ENCODE measurements at places on chromosomes 6 and 20.

DNA sequence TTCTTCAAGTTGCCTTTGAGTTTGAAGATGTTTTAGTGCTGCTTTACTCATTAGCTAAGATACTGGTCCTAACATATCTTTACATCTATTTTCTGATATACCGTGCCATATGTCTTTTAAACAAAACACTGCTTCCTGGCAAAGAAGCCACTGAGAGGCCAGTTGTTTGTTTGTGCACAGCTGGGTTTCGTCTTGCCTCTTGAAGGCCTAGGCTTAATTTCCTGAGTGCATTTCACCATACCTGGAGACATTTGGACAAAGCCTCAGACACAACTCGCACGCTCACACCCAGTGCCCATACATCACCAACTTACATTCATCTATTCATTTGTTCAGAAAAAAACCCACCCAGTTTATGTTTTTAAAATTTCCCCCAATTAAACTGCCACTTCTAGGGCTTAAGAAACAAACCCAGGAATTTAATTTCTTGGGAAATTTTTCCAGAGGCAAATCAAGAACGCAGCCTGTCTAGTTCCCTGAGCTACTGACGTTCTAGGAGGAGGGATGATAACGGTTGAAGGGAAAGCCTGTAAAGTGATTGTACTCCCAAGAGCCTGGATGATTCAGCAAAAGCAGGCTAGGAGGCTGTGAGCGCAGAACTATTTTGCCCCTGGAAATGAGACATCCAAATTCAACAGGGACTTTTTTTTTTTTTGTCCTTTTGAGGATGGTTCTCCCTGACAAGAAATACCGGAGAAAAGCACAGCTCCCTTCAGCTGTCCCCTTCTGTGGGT is 77.7 kb downstream of the OLIG3 start:
- no peak for DNase-seq

- DNase-seq, result no peak
These were observed 2.0 kb downstream of the ECT2L start for GRCh38 chr6:138797806-138798446.

DNA sequence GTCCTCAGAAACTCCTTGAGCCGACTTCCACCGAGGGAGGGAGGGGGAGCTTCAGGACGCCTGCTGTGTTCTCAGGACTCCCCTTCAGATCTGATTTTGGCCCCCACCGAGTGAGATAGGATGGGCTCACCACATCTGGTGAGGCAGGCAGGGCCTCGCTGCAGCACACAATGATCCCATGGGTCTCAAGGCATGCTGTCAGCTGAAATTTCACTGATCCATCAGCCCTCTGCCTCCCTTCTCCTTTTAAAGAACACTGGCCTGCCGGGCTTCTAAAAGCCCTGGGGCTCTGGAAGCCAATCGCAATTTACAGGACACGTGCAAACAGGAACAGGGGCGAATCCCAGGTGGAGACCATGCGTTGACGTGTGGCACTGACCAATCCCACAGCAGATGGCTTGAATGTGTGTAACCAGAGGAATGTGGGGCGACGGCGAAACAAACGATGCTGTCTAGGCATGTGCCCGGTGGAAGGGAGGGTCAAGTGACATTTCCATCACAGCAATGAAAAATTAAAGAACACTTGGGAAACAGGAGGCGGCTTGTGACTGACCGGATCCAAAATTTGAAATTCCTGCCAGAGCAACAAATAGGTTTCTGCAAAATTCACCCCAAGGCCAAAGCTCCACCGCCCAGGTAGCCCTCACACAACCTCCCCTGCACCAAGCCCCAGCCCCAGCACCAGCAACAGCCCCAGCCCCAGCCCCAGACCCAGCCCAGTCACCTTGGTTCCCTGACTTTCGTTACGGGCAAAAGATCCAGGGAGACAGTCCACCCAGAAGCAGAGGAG is 167.1 kb upstream of the ZNF337 start:
- DNase-seq, result no peak

DNA sequence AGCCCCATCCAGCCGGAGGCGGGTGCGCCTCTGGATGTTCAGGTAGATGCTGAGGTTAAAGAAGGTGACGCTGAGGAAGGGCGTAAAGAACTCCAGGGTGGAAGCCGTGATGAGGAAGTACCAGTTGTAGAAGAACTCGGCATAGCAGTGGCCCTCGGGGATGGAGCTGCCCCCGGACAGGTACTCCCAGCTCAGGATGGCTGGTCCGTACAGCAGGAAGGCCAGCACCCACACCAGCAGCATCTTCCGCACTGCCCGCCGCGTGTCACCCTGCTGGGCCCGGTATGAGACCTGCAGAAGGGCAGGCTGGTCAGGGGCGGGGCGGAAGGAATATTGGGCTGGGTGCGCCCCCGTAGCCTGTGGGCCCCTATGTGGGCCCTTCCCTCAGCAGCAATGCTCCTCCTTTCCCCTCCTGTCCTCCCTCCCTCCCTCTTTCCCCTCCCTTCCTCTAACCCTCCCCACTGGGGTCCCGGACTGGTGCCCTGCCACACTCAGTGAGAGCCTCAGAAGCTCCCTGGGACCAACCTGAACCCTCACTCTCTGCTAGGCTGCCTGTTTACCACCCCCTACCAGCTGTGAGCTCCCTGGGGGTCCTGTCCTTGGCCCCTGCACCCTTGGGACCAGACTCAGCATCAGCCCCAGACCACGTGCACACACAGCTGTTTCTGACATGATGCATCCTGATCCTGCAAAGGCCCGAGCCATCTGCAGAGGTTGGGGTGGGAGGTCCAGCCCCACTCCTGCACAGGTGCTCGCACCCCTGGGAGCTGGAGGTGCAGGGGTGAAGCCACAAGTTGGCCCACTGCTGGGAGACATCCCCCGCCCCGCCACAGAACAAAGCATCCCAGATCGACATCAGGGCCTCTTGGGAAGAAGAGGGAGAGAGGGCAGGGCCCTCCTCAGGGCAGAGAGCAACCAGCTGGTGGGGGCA is 3.2 kb downstream of the HRH3 start:
- DNase-seq, result no peak

GRCh38 chr20:50567860-50568548 is 57.8 kb downstream of the PTPN1 start:
- no peak for DNase-seq

GRCh38 chr6:96943555-96944215 is 19.2 kb downstream of the KLHL32 start:
- DNase-seq, result no peak

- no peak for DNase-seq
These were observed 114.8 kb downstream of the CRYBG1 start for GRCh38 chr6:106475284-106475683.

DNA sequence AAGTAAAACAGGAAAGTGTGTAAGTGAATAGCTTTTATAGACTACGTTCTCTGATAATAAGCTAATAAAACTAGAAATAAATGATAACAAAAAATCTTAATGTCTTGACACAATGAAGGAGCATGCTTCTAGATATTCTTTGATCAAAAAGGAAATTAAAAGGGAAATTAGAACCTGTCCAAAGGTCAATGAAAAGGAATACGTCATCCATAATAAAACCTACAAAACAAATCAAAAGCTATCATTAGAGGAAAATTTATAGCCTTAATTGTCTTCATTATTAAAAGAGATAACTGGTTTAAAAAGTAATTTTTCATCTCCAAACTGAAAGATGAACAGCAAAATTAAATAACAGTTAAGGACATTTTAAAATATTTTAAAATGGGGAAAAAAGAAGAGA is 196.3 kb upstream of the BTBD3 start:
- no peak for DNase-seq

GRCh38 chr6:9647599-9647998 is 767.3 kb downstream of the TFAP2A start:
- DNase-seq, result no peak

GRCh38 chr6:34987506-34987905 is 98.5 kb downstream of the ANKS1A start:
- DNase-seq, result no peak

DNA sequence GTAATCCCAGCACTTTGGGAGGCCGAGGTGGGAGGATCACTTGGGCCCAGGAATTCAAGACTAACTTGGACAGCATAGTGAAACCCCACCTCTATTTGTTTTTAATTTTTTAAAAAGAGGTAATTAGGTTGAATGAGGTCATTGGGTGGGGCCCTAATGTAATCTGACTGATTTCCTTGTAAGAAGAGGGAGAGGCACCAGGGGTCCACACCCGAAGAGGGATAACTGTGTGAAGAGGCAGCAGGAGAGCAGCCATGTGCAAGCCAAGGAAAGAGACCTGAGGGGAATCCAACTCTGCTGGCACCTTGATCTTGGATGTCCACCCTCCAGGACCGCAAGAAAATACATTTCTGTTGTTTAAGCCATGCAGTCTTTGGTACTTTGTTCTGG is 63.4 kb downstream of the QRSL1 start:
- DNase-seq, result no peak

- no peak for DNase-seq
These were observed 202.5 kb upstream of the MAN1A1 start for GRCh38 chr6:119552021-119552420.

DNA sequence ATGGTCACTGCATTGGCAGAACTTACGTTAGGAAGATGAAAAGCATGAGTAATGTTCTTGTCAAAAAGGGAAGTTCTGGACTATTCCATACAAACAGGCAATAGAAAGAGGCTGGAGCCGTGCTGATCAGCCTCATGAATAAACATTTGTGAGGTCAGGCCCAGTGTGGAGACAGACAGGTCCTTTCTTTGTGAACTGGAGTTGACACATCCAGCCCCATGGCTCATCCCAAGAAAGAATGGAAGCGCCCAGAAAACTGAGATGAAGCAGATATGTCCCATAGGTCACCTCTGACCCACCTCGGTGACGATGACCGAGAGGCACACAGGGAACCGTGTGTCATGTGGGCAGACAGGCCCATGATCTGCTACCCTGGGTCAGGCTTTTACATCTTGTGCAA is 276.0 kb upstream of the SGK1 start:
- DNase-seq, result no peak

- no peak for DNase-seq
These were observed 66.7 kb upstream of the FYN start for GRCh38 chr6:111939902-111940301.

DNA sequence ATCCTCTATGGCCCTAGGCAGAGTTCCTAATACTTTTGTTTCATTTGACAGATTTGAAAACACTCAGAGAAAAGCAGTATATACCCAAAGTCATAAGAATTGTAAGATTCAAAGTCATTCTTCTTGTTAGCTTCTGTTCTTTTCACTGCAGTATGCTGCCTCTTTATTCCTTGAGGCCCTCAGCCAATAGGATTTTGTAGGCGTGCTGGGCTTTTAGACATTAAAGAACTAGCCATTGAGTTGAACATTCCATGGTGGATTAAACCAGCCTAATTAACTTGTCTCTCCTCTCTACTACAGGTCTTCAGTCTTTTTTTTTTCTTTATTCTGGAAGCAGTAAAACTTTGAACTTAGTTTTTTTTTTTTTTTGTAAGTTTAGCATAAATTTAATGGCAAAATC is 186.3 kb downstream of the PLCB4 start:
- no peak for DNase-seq

GRCh38 chr6:23964865-23965264 is 161.2 kb upstream of the NRSN1 start:
- no peak for DNase-seq

DNA sequence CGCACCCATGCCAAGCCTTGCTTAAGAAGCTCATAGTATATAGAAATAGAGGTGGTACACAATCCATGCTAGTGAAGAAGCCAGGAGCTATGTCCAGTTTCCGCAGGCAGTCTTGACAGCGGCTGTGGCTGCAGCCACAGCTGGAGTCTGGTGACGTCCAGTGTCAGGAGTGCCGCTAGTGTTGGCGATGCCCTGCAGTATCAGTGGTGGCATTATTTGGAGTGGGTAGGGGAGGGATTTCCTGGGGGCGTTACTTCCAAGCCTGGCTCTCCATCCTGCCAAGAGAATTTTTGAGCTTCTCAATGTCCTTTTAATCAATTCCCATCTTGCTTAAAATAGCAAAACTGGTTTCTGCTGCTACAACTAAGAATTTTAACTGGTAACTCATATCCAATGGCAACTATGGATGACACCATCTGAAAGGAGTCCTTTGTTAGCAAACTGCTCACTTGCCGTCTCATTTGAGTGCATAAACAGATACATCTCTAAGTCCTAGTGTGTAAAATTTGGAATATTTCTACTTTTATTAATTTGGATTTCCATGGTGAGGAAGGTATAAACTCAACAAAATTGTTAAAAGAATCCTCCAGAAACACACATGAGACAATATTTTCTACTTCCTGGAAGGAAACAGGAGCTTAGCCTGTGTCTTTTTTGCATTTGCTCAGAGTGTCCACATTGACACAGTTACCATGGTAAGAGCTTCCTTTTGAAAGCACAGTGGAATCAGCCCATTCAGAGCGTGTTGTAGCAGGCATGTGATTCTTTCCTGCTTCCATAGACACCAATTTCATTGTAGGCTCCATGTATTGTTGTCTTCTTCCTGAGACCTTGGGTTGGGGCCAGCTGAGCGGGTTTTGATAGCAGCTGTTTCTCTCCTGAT is 44.6 kb upstream of the PXDC1 start:
- no peak for DNase-seq

DNA sequence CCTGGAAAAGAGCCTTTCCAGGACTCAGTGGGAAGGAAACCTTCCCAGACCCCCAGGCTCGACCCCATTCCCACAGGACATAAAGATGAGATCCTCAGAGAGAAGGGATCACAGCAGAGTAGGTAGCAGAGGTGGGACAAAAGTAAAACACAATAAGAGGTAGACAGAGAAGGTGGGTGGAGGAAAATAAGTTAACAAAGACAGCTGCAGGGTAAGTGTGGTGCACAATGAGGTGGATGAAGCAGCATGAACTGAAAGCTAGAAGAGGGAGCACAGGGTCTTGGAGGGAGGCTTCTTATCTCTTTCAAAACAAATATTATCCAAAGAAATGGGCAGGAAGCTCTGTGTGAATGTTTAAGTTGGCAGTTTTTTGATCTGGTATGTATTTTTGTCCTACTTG is 14.0 kb upstream of the MAP7 start:
- no peak for DNase-seq

- no peak for DNase-seq
These were observed 34.1 kb downstream of the POFUT1 start for GRCh38 chr20:32241807-32242206.

GRCh38 chr20:25308083-25308491 is 60.2 kb downstream of the PYGB start:
- DNase-seq, result no peak

DNA sequence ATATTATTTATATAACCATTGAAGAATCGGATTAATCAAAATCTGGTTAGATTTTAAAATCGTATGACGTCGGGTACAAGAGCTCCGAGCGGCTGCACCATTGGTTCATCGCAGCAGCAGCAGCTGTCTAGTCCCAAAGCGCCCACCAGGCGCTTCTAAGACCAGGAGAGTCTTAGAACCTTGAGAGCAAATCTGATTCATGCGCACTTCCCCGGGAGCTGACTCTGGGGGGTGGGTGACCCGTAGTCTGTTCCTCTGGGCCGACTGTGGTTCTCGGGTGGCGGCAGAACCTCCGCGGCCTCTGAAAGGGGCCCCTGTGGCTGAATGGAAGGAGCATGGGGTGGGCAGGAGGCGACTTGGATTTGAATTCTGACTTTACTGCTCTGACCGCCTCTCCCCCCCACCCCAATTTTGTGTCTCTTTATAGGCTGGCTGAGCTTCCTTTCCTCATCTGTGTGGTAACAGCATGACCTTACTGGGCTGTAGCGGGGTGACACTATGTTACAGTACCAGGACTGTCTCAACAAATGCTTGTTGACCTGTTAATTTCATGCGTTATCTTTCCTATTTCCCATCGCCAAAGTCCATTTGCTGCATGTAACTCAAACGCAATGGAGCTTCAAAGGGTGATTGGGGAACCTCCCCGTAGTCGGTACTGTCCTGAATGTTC is 119.7 kb downstream of the RTN4IP1 start:
- DNase-seq, result no peak

All from CD4-positive, alpha-beta T cell treated with Interleukin-6 at 100 ng/mL for 8 hours (primary cell).